ENCODE measurements at places on chromosomes 13 and 19.

DNA sequence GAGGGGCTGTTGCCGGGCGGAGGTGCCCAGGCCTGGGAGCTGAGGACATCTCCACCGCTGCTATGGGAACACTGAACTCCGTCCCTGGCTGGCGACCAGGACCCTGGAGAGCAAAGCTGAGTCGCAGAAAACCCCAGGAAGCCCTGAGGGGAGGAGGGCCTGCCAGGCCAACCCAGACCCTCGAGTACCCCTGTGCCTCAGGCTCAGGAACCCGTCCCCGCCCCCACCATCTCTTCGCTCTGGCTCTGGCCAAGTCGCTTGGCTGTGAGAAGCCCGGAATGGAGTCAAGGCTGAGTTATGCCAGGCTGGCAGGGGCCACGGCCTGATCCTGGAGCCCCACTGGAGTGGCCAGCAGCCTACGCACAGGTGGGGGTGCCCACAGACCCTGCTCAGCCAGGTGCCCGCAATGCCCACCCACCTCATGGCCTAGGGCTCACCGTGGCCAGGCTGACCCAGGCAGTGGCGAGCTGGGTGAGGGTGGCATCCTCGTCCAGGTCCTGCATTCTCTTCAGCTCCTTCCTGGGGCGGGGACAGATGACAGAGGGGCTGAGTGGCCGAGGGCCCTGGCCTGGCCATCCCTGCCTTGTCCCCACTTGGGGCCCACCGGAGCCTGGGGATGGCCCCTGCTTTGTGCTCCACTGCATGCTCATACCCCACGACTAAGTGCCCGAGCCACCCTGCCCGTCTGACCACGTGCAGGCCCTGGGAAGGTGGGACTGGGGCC is 8.5 kb upstream of the CERS1 start:
- no peak for DNase-seq

DNA sequence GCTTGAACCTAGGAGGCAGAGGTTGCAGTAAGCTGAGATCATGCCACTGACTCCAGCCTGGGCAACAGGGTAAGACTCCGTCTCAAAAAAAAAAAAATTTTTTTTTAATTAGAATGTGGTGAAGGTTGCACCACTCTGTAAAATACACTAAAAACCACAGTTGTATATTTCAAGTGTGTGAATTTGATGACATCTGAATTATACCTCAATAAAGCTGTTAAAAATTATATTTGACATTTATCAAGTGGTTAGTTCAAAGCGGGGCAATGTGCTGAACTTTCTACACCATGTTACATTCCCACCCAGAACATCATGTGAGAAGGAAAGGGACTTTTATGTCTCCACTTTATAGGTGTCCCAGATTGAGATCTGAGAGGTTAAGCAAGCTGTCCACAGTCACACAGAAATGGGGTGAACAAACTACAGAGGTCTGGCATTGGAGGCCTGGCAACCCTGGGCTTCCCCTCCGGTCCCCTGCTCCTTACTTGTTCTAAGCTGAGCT is 5.9 kb upstream of the S1PR5 start:
- no peak for DNase-seq

GRCh38 chr13:27125357-27126282 is 46.0 kb downstream of the USP12 start:
- DNase-seq, result no peak

DNA sequence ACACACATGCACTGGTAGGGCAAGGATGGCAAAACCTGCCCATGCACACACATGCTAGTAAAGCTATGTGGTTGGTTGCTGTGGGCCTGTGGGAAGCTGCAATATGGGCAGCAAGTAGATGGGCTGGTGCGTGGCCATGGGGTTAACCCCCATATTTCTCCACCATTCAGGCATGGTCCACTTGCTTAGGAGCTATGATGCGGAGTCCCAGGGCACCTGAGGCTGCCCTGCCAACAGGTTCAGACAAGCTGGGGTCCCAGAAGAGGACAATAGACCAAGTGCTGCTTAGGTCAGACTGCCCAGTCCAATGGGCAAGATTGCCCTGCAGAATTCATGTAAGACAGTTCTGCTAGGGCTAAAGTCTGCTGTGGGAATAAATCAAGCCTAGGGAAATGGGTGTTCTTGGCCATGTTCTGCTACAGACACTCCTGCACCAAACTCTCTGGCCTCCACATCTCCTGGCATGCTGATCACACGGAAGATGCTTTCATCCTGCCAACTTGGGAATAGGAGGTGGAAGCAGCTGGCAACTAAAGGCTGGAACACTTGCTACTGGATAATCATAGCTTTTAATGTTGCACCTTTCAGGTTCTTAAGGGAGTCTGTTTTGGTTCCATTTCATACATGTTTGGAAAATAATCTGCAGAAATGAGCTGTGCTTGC is 646.3 kb upstream of the SLITRK1 start:
- DNase-seq, result no peak

GRCh38 chr19:35120492-35120891 is 4.9 kb downstream of the FXYD3 start:
- peak; percentile 80 for DNase-seq

- DNase-seq, result no peak
These were observed 6.9 kb downstream of the USPL1 start for GRCh38 chr13:30624630-30625029.

GRCh38 chr19:34265221-34265650 is 10.9 kb downstream of the GARRE1 start:
- no peak for DNase-seq

DNA sequence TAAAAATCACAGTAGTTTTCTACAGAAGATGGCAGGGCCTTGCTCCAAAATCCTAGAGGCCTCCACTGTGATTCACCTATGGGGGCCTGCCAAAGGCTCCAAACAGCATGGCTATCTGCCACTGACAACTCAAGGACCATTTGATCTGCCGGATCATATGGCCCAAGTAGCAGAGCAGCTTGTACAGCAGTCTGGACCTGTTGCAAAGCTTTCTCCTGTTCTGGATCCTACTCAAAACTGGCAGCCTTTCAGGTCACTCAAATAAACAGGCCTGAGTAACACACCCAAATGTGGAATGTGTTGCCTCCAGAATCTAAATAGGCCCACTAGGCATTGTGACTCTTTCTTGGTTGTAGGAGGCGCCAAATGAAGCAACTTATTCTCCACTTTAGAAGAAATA is 1049.3 kb downstream of the PCDH9 start:
- DNase-seq, result no peak

- DNase-seq, result peak; percentile 43
These were observed 259.5 kb downstream of the COL4A1 start for GRCh38 chr13:110047496-110047895.

Measured in fibroblast of the conjunctiva (primary cell).